HAP-1 (cell line): ENCODE measurements at places on chromosomes 7 and 10.

DNA sequence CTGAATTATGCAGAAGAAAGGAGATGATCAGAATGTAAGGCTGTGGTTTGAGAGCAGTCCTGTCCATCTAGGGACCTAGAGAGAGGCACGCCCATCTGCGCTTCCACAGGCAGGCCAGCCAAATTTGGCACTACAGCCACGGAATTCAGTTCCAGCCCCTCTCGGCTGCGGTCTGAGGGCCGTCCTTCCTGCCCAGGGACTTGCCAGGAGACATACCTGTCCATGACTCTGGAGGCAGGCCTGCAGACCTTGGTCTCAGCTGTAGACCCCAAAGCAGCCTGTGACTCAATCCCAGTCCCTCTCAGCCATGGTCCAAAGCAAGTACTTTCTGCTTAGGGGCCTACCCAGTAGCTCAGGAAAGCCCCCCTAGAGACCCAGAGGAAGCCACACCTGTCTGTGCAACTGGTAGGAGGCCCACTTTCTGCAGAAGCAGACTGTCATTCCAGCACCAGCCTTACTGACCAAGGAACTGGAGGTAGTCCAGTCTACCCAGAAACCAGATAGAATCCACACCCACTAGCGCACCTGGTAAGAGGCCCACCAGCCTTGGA, 720.9 kb downstream of the PARD3 start:
- DNase-seq, result no peak

DNA sequence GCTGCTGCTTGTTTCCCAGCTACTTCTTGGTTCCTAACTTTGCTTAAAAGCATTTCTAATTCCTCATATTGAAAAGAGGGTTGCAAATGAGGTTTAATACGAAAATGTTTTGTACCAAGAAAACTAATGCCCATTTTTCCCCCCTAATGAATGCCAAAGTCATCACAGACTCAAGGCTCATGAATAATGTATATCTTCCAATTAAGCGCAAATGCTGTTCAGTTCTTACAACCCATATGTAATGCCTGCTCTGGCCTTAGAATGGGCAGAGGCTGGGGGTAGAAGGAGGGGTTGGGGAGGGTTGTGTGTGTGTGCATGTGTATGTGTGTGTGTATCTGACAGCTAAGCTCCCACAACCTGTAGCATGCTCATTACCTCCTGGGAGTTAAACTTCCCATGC, 901.7 kb downstream of the KCNMA1 start:
- DNase-seq, result no peak

DNA sequence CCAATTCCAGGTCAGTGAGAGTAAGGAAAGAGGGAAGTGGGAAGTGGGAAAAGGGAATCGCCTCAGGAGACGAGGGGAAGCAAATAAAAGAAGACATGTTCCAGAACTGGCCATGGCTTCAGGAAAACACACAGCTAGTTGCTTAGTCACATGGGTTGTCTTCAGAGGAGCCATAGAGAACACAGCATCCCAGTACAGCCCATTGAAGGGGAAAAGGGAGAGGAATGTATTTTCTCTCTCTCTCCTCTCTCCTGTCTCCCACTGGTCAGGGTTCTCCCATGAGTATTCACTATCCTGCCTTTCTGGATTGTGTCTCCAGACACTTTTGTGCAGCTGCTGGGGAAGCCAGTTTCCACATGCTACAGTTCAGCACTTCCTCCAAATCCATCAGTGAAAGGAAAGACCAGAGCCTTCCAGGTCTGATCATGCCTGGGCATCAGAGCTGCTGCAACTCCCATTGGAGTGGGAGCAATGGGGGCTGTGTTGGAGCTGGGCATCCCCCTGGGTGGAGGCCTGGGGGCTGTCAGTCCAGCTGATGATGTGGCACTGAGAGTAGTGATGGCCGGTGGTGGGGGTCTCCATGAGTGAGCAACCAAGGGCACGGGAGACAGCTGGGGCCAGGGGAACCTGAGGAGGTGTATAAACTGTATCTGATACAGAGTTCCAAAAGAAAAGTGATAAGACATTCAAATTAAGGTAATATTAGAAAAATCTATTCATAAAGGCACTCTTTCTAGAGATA, 38.6 kb downstream of the MAP3K8 start:
- DNase-seq, result no peak

DNA sequence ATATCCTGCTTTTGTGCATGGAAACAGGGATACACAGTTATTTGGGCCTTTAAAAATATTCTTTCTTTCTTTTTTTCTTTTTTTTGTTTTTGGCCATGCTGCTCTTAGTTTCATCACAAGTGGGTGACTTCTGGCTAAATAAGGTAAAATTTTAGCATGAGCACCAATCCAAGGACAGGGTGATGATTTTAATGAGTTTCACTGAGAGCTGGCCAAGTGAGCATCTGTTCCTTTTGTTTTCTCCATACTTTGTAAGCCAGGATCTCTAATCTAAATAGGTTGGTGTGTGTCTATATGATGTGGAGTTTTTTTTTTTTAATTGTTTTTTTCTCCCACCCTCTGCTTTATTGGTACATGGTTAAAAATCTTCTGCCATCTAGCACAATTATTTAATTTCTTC, 106.8 kb downstream of the POLL start:
- DNase-seq, result no peak

DNA sequence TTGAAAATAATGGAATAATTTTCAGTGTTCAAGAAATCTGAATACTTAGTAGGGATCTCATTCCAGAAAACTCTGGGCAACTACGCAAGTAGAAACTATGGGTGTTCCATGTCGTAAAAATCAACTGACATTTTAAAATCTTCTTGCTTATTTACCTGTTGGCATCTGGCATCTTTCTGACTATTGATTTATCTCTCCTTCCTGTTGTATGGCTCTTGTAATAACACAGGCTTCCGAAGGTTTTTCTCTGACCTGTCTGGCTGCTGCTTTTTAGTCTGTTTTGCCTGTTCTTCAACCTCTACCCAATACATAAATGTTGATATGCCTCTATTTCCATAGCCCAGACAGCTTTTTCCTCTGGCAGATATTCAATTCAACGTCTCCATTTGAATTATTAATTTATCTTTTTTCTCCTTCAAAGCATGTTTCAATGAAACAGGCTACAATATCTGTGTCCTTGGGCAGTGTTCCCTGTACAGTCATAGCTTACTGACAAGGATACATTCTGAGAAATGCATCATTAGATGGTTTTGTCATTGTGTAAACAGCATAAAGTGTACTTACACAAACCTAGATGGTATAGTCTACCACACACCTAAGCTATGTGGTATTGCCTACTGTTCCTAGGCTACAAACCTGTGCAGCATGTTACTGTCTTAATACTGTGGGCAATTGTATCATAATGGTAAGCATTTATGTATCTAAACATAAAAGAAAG, 105.9 kb upstream of the ETV1 start:
- no peak for DNase-seq

DNA sequence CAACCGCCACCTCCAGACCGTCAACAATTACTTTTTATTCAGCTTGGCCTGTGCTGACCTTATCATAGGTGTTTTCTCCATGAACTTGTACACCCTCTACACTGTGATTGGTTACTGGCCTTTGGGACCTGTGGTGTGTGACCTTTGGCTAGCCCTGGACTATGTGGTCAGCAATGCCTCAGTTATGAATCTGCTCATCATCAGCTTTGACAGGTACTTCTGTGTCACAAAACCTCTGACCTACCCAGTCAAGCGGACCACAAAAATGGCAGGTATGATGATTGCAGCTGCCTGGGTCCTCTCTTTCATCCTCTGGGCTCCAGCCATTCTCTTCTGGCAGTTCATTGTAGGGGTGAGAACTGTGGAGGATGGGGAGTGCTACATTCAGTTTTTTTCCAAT, 146.6 kb downstream of the CHRM2 start:
- DNase-seq, result no peak

GRCh38 chr10:88791924-88792323, 10.6 kb upstream of the LIPM start:
- peak; percentile 66 for DNase-seq

DNA sequence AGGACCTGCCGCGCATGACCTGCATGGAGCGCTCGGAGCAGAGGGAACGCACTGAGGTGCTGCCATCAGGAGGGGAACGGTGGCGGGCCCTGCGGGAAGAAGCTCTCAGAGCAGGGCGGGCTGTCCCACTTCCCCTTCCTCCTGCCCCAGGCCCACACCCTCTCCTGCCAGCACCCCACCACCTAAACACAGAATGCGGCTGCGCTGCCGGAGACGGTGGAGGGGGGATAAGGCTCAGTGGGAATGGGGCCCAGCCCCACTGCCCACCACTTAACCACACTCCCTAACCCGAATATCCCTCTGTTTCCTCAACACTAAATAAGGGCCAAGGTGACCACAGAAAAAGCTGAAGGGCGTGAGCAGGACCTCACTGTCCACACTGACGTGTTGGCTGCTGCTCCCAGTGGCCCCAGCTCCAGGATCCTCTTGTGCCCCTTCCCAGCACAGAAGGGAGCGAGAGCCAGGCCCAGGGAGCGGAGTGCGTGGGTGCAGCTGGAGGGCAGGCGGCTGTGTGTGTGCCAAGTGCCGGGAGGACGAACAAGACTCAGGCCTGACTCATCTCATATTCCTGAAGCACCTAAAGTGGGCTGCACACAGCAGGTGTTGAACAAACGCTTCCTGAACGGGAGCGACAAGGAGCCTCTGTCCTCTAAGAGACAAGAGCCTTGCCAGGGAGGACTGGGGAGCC, 116.8 kb downstream of the MAD1L1 start:
- no peak for DNase-seq

GRCh38 chr10:124671486-124672075, 72.6 kb downstream of the FAM53B start:
- DNase-seq, result peak; percentile 86

DNA sequence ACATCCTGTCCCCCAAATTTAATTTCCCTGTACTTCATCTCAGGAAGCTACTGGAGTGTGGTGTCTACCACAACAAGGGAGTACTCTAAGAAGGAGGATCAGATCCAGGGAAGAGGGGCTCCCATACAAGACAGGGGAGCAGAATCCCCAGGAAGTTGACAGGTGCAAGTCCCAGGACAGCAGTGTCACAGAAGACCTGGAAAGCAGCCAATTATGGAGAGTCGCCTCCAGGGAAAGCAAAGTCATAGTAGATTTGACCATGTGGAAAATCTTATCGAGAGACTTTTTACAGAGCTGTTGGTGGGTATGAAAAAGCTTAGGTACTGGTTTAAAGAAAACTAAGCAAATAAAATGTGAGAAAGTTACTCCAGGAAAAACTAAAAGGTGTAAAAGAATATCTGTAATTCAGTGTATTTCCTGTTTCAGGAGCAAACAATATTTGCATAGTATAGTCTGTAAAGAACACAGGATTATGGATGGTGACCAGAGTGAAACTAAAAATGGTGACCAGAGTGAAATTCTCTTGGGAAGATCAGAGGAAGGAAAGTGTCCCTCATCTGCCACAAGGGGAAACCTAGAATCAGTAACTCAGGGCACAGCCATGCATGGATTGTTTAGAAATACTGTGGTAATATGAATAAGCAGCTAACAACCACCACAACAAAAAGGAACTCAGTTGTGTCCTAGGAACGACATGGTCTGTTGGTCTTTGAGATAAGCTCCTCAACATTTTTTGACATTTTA, 44.5 kb downstream of the LANCL2 start:
- DNase-seq, result no peak

GRCh38 chr7:85274454-85274853, 87.6 kb upstream of the SEMA3D start:
- DNase-seq, result no peak

DNA sequence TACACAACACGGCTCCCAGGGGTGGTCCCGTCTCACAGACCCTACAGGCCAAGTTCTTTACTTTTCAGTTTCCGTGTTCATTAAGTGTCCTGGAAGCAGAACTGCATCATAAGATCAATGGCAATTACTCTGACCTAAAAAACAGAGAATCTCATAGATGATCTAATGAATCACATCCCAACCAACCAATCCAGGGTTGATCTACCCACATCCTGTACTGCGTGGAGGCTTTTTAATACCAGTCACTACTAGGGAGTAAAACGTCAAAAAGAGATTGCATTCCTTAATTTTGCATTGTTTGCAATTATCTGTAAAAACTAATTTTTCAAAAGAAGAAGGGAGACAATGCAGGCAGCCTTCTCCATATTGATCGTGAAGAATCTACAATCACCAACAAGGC, 72.6 kb downstream of the PARD3 start:
- DNase-seq, result no peak

GRCh38 chr7:148262721-148263229, 327.8 kb upstream of the C7orf33 start:
- DNase-seq, result peak; percentile 52

DNA sequence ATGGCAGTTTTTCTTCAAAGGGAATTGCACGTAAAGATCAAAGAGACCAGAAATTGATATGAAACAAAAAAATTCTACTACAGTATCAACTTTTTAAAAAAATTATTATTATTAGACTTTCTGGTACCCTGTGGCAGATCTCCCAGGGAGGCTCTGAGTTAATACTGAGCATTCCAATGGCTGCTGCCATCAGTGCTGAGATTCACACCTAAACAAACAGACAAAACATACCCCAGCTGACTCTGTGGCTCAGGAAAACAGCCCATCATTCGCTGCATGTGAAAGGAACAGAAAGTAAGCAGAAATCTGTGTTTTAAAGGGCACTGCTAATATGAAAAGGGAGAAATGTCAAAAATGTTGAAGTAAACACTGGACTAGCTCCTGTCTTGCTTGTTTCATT, 118.4 kb downstream of the GRM3 start:
- DNase-seq, result no peak

DNA sequence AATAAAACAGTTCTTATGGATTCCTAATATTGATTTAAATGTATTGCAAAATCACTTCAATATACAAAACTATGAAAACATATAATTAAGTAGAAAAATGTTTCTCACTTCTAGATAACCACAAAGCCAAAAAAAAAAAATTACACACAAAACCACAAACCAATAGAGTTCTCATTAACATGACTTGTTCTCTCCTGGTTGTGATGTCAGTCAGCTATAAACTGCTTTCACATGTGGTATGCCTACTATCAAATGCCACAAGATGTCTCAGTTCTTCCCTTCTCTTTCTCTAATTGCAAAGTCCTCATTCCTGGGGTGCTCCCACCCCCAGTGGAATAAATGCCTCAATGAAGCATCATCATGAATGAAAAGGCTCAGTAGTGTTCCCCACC, 16.6 kb downstream of the GNAI1 start:
- no peak for DNase-seq

GRCh38 chr10:27072436-27073114, 27.7 kb downstream of the ANKRD26 start:
- DNase-seq, result no peak

DNA sequence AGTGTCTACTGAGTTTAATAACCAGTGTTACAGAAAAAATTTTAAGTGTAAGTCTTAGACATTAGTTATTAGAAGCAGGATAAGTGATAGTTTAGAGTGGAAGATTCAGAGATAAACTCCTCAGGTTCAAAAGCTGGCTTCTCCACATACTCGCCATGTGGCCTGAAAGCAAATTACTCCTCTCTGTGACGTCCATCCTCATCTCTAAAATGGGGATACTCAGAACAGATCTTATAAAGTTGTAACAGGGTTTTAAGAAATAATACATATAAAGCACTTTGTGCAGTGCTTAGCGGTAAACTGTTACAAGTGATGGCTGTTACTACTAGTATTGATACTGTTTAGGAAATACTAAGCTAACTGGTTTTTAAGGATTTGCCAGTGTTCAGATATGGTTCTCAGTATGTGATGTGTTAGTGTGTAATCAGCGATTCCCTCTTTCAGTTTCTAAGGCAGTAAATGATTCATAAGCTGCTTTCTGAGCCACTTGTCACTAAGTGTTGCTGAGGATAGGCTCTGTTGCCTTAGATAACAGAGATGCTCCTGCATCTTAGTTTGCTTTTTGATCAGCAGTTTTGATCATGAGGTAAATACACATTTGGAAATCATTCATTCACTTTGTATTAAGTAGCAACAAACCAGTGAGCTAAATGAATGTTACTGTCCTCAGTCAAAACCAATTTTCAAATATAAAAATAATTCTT, 58.7 kb downstream of the CYP51A1 start:
- no peak for DNase-seq

- peak; percentile 59 for DNase-seq
Observed at GRCh38 chr10:20855398-20856038, 41.6 kb downstream of the NEBL start.
